Stimulated activated CD4-positive, alpha-beta T cell treated with anti-CD3 and anti-CD28 coated beads, TNF-alpha, amount 100 ng/mL, for 1 hour (primary cell): ENCODE measurements at places on chromosomes 13 and 19.

- DNase-seq, result no peak
Observed at GRCh38 chr13:29817604-29818378, 32.6 kb downstream of the UBL3 start.

GRCh38 chr13:33466262-33466661 lies 180.7 kb upstream of the STARD13 start:
- no peak for DNase-seq

GRCh38 chr13:24148414-24149235 lies 11.9 kb upstream of the SPATA13 start:
- DNase-seq, result no peak

DNA sequence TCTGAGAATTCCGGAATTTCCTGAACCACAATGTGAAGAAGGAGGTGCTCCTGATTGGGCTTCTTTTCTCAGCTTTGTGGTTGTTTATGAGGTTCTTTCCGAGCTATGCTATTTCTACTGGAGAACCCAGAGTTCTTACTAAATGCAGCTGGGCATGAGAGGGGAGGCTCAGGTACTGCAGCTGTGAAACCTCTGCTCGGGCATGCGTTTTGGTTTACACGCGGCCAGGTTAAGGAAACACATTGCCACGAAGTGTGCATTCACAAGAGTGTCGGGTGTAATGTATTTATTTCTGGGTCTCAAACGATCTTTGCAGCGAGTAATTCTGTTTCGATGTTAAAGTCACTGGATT lies 661 bp upstream of the MIR17HG start:
- DNase-seq, result no peak
